ENCODE measurements at places on chromosomes 2 and 18.

GRCh38 chr2:221443645-221444044 is 128.5 kb downstream of the EPHA4 start:
- peak; percentile 25 for DNase-seq

- DNase-seq, result no peak
Observed at GRCh38 chr2:181784556-181784955, 104.2 kb upstream of the NEUROD1 start.

DNA sequence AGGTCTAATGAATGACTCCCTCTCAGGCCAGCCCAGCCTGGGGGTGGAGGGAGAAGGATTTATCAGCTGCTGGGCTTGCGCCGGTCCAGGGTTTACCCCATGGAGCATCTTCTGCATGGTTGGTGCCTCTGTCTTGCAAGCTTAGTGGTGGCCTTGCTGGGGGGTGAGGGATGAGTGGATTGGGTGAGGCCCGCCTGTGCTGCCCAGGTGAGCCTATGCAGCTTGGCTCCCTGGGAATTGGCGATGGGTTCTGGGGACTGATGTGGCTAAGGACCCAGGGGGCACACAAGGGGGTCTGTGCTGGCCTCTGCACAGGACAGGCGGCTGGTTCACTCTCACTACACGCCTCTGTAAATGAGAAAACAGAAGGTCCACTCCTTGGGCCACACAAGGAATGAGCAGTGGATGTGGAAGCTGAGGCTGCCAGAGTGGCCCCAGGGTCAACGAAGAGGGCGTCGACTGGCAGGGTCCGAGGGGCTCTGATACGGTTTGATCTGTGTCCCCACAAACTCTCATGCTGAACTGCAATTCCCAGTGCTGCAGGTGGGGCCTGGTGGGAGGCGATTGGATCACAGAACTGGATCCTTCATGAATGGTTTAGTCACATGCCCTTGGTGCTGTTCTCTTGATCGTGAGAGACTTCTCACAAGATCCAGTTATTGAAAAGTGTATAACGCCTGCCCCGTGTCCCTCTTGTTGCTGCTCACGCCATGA is 151.6 kb upstream of the HDAC4 start:
- no peak for DNase-seq

DNA sequence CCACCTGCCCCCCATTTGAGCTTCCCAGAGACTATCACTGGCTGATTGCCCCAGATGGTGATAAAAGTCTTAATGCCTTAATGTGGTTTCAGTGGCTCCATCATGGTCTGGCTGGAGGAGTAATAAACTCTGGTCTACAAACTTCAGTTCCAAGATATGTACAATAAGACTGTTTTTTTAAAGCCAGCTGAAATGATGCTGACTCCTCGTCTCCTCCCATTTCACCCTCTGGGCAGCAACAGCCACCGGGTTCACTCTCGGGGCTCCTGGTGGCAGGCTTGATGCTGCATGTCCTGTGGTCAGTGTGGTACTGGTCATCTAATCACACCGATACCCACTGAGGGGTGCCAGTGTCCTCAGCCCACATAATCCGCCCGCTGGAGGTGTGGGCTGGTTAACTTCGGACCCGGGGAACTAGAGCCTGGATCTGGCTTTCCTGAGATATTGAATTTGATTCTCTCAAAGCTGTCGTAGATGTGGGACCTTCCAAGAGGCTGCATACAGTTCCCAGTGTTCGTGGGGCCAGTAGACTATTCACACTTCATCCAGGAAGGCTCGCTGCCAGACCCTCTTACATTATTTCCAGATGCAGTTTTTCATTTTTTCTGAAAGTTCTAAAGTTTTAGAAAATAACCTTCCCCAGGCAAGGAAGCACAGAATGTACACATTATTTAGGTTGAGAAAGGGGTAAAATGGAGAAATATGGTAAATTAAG is 95.3 kb downstream of the GALR1 start:
- no peak for DNase-seq

DNA sequence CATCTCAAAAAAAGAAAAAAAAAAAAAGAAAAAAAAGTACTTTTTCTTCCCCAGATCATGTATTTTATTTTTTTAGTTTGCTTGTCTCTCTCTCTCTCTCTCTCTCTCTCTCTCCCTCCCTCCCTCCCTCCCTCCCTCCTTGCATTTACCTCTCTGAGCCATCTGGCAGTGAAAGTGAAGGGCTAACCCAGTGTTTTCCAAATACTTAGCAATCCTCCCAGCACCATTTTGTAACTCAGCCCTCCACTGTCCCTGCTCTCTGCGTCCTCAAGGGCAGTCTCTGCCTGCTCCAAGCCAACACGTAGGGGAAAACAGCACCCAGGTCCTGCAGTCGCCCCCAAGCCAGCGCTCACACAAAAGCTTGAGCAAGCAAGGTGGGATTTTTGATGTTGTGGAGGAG is 19.6 kb upstream of the TEX44 start:
- no peak for DNase-seq

GRCh38 chr2:13858626-13859025 is 773.9 kb upstream of the LRATD1 start:
- peak; percentile 80 for DNase-seq

- no peak for DNase-seq
Observed at GRCh38 chr2:46411985-46412384, 67.4 kb upstream of the TMEM247 start.

DNA sequence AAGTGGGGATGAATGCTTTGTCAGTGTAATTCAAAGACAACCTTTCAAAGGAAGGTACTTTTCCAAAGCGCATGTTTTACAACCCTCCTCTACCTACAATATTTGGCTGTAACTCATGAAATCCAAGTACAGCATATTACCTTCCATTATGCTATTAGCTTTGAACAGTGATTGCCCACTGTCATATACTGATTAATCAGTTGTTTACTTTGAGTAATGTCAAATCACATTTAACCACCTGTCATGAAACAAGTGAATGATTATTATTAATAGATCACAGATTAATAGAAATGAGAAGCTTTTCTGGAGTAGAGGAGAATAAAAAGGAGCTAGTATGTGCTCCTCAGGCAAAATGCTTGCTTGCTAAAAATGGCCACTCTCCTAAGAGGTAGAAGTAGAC is 150.5 kb upstream of the SMAD7 start:
- no peak for DNase-seq

GRCh38 chr18:34023471-34023870 is 201.2 kb downstream of the NOL4 start:
- no peak for DNase-seq

- no peak for DNase-seq
Observed at GRCh38 chr18:58227361-58227930, 183.4 kb downstream of the NEDD4L start.

DNA sequence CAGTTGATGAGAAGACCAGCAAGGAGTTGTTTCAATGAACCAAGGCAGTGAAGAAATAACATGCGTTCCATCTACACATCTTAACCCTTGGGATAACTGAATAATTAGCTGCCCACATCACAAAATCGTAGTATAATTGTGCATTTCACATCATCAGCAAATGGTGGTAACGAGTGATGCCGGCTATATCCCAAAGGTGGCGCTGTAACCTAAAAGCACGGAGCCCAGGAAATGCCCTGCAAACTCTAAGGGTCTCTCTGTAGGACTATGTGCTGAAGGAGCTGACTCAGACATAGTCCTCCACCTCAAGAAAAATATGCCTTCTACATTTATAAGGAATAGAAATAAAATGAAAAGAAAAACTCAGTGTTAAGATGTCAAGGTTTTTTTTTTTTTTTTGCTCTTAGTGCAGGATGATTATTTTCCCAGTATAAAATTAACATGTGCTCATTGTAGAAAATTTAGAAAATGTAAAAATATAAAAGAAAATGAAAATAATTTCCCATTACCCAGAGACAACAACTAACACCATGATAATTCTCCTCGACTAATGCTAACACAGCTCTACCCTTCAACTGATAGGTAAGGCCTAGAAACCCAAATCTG is 23.1 kb upstream of the DSG3 start:
- peak; percentile 39 for DNase-seq

- DNase-seq, result peak; percentile 54
Observed at GRCh38 chr2:200305797-200306195, 697 bp upstream of the SPATS2L start.

GRCh38 chr18:45245091-45245511 is 370.2 kb upstream of the SLC14A2 start:
- no peak for DNase-seq

DNA sequence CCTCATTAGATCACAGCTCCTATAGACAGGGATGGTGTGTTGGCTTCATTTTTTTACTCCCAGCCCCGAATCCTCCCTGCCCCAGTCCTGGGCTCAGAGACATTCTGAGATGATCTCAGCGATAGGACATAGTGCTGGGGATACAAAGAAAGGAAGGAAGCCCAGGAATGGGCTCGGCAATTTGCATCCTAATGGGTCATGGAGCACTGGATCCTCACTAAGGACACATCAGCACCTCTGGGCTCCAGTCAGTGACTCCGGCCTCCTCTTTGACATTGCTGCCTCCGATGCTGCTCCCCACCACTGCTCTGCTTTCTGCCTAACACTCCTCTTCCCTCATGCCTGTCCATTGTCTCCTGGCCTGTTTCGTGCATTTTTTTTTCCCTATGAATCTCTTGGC is 489.1 kb downstream of the STK39 start:
- DNase-seq, result no peak

DNA sequence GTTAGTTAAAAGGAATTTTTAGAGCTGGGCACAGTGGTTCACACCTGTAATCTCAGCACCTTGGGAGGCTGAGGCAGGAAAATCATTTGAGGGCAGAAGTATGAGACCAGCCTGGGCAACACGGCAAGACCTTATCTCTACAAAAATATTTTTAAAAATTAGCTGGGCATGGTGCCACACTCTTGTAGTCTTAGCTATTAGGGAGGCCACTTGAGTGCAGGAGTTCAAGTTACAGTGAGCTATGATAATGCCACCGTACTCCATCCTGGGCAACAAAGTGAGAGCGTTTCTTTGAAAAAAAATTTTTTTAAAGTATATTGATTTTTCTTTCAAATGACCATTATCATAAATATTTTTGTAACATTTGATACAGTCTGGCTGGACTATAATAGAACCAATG is 93.6 kb upstream of the FAM117B start:
- DNase-seq, result no peak

DNA sequence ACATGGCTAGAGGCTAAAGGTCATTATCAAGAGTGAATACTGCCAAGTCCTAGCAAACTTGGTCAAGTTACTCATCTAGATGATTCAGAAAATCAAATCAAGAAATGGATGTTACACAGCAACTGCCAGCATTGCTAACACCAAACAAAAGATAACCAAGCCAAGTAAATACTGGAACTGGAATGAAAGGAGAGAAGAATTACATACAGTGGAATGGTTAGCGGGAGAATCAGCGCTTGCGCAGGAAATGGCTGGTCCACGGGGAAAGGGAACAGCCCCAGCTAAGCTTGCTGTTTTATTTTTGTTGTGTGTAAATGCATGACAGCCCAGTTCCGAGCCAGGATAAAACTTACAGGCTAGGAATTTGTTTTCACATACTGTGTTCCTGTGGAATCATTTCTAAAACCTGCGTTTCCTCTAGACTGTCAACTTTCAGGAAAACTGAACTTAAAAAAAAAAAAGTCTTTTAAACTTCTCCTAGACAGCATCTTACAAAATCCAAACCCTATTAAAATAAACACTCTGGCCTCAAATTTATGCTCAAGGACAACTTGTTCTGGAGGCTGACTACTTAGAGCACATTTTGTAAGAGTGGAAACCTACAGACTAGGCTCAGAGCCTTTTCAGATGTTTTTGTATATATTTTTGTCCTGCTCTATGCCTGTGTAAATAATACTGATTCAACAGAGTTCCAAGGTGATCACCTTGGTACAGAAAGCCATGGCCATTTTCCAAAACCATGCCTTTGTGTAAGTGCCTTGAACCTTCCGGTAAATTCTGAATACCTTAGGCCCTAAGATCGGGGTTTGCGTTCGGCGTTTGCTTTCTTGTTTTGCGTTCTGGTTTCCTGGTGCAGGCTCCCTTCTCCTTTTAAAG is 30.7 kb upstream of the TXNDC2 start:
- peak; percentile 19 for DNase-seq

DNA sequence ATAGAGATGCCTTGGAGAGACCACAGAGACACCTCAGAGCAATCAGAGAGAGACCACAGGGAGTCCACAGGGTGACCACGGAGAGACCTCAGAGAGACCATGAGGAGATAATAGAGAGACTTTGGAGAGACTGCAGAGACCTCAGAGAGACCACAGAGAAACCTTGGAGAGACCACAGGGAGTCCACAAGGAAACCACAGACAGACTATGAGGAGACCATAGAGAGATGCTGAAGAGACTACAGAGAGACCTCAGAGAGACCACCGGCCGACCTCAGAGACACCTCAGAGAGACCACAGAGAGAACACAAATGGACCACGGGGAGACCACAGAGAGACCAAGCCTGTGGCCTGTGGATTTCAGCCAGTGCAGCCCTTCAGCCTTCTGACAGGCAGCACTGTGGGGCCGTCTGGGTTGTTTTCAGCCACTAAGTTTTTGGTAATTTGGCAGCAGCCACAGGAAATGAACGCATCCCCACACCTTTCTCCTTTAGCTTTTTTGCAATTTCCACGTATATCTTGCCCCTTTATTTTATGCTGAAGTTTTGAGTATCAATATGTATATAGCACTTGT is 11.4 kb upstream of the TMEM18 start:
- no peak for DNase-seq

DNA sequence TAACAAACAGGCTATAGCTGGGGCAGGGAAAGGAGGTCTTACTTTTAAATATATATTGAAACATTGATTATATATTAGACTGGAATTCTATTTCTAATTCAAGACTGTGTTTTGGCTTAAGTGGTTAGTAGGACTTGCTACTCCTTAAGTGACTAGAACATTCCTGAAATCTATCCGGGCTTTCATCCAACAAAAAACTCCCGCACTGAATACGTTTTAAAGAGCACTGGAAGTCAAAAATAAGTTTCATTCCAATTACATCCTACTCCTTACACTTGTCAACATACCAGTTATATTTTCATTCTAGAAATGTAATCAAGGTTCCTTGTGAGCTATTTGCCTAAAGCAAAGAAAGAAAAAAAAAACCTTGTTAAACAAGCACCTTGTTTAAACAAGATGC is 204.6 kb downstream of the SP3 start:
- DNase-seq, result peak; percentile 15

- DNase-seq, result peak; percentile 86
Observed at GRCh38 chr2:19362755-19363473, 4.5 kb upstream of the OSR1 start.

DNA sequence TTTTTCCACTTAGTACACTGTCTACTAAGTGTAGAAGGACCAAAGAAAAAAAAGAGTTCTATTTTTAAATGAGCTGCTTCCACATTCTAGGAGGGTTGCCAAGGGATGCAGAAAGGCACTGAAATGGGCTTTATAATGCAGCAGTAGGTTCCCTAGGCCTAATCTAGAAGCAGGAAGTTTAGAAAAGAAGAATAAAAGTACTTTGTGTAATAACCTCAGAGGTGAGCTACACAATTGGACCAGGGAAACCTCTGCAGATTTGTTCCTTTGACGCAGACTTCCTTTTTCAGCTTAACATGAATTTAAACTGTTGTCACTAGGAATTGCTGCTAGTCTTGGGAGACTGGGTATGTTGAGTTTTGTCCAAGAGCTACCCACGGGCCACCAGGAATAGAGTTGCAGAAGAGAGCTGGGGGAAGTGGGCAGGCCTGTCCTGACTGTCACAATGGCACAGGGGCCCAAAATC is 34.6 kb upstream of the RAB1A start:
- DNase-seq, result no peak
